ENCODE measurements at places on chromosomes 3 and 15.

DNA sequence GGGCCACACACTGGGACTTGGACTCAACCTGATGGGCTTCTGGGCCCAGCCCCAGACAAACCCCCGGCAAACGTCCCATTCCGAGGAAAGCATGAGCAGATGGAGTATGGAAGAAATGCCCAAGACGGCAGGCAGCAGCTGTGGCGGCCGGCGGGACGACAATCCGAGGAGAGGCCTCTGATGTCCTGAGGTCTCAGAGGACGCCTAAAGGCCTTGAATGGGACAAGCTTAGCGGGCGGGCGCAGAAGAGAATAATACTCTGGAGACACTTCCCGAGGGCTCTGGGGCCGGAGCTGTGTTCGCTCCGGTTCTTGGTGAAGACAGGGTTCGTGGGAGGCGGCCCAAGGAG is 482 bp upstream of the OGG1 start:
- DNase-seq: peak; percentile 80

DNA sequence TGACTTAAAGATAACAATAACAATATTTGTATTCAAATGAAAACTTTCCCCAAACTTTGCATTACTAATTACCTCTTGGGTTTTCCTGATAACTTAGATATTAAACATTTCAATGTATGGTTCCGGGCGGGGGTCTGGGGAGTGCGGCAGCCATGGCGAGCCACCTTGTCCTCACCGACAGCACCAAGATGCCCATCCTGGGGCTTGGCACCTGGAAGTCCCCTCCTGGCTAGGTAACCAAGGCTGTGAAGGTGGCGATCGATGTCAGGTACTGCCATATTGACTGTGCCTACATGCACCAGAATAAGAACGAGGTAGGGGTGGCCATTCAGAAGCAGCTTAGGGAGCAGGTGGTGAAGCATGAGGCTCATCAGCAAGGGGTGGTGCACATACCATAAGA is 478.7 kb downstream of the CNTN3 start:
- DNase-seq: no peak

GRCh38 chr15:41820791-41821423 is 7.0 kb upstream of the JMJD7 start:
- DNase-seq: no peak

- no peak for DNase-seq
These were observed 327.3 kb upstream of the GBE1 start for GRCh38 chr3:82088749-82089148.

DNA sequence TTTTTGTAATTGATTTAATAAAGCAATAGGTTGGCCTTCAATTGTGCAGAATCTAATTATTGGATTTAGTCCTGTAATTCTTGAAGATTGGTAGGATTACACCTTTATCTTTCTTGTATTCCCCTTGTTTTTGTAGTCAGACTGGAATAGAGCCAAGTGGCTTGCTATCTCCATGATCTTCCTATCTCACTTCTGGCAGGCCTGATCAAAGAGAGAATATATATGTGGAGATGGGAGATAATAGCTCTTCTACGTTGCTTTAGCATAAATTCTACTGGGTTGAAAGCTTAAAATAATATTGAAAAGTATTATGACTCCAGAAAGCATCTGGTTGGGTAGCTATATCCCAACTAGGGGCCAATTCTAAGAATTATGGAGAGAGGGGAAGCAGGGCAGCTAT is 16.9 kb upstream of the IFT57 start:
- DNase-seq: peak; percentile 58

DNA sequence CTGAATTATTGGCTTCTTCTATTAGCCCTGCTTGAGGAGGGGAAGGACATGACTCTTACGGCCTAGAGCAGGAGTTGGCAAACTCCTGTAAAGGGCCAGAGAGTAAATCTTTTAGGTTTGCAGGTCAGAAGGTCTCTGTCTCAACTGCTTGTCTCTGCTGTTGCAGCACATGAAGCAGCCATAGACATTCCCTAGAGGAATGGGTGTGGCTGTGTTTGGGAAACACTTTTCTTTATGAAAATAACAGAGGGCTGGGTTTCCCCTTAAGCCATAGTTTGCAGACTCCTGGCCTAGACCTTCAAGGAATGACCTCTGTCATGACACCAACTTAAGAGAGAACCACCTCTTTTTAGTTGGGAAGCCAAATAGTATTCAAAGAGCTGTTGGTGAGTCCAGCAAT is 10.3 kb downstream of the TRAK1 start:
- DNase-seq: no peak

DNA sequence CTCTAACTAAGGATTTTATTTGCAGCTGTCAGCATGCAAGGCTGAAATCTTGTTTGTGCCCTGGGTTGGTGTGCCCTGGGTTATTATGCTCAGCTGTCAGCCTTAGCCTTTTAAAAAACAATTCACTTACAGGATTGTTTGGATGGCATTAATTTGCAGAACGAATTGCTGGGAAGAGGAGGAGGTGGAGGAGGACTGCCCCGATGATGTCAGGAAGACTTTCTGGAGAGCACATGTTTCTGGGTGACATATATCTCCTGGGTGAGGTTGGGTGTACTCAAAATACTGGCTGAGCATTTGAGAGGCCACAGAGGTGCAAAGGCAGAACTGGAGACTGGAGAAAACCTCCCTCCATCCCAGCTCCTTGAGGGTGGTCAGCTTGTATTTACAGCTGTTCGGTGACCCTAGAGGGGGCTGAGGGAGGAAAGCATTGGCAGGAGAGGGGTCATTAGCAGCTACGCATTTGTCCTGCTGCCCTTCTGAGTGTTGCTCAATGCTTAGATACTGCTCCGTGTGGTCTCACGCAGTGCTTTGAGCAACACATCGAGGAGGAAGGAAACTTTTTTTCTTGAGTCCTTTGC is 59.8 kb upstream of the PSMD6 start:
- peak; percentile 75 for DNase-seq

GRCh38 chr15:28003302-28004037 is 95.6 kb downstream of the OCA2 start:
- no peak for DNase-seq

DNA sequence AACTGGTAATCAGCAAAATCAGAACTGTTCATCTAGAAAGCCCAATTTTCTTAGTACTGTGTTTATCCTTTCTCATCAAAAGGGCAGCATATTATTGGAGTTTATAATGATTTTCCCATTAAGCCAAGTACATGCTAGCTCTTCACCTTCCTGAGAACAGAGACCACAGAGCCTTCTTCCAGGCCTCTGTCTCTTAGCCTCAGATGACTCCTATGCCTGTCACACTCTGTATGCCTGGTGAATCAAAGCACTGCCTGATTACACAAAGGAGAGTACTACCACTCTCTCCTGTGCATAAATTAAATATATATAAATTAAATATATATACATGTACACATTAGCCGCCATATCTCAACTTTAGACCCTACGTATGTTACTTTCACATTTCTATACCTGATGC is 636.1 kb downstream of the NTRK3 start:
- DNase-seq: no peak

- DNase-seq: no peak
These were observed 70.8 kb downstream of the EFCAB12 start for GRCh38 chr3:129357616-129358015.

DNA sequence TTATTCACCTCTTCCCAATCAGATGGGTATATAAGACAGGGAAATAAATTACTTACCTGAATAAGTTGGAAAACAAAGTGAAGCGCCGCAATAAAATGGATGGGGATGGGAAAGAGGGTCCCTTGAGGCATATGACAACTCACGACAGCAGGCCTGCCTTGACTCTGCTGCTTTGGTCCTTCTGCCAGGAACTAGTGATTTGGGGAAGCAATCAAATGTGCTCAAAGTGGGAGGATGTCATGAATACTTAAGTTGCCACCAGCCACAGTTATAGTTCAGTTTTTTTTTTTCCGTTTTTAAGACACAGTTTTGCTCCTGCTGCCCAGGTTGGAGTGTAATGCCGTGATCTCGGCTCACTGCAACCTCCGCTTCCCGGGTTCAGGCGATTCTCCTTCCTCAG is 4.6 kb downstream of the PARL start:
- no peak for DNase-seq

GRCh38 chr15:20349774-20350498 is 191.7 kb downstream of the GOLGA6L6 start:
- no peak for DNase-seq

DNA sequence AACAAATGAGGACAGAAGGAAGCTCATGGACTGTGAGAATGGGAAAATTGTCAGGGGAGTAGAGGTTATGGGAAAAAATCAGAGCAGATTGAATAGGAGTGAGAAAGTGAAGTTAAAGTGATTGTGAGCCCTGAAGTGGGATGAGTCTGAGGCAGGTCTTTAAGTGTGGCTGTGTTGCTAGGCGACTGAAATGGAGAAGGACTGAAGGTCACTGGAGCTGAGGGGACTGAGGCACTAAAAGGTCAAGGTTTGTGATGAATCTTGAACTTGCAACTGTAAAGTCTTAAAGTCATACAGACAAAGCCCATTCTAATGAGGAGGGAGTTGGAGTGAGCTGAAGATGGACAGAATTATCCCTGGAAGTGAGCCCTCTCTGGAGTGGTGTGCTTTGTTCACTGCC is 518.9 kb downstream of the TUSC7 start:
- DNase-seq: no peak

DNA sequence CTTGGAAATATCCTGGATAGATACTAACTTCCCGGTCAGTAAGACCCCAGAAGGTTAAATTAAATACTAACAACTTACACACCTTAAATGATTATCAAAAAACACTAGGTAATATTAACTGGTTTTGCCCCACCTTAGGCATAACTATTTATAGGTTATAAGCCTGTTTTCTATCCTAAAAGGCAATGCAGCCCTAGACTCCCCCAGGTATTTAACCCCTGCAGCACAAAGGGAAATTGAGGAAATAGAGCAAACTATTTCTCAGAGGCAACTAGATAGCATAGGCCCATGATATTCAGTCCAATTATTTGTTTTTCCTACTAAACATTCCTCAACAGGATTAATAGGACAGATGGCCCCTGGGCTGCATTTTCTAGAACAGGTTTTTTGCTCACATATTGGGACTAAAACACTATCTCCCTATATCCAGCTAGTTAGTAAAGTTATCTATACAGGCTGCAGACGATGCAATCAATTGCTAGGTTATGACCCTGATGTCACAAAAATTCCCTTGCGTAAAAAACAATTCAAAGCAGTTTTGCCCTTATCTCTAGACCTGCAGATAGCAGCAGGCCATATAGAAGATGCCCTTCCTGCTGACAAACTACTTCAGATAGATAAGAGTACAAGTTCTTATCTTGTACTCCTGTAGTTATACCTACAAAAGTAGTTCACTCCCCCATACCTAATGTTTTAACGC is 221.3 kb downstream of the DTWD1 start:
- DNase-seq: no peak

- no peak for DNase-seq
These were observed 39.7 kb downstream of the NUDT16 start for GRCh38 chr3:131421301-131421700.

GRCh38 chr15:99368743-99369142 is 117.5 kb downstream of the LRRC28 start:
- DNase-seq: no peak

DNA sequence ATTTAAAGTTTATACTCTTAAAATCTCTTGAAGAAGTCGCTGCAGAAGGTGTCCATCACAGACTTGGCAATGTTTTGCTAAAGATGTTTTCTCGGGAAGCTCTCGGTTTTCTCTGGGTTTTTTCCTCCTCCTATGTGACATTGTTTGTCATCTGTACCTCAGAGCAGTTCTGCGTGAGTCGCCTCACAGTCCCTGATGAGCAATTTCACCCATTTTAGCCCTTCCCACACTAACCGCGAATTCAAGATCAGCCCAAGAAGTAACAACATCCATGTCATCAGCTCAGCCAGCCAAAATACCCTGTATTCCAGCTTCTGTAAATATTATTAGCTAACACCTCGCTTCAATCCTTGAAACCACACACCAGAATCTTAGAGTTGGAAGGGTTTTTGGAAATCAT is 224.3 kb upstream of the SETMAR start:
- no peak for DNase-seq

- DNase-seq: no peak
These were observed 1268.7 kb downstream of the SI start for GRCh38 chr3:163809540-163809993.

DNA sequence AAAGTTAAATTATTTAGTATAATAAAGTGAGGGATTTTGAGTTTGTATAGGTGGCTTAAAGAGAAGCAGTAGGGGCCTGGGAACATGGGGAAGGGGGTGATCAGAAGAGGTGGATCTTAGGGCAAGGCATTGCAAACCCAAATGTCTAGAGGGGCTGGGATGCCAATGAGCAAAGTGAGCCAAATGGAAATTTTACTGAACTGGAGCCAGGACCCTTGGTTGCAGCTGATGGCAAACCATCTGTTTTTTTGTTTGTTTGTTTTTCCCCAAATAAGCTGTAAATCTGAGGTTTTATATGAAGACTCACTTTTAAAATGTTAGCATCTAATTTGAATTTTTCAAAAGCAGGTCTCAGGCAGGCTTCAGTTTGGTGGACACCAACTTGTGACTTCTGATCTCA is 14.8 kb upstream of the PARP14 start:
- DNase-seq: peak; percentile 84

- DNase-seq: no peak
These were observed 3.9 kb downstream of the AEN start for GRCh38 chr15:88624971-88625490.

DNA sequence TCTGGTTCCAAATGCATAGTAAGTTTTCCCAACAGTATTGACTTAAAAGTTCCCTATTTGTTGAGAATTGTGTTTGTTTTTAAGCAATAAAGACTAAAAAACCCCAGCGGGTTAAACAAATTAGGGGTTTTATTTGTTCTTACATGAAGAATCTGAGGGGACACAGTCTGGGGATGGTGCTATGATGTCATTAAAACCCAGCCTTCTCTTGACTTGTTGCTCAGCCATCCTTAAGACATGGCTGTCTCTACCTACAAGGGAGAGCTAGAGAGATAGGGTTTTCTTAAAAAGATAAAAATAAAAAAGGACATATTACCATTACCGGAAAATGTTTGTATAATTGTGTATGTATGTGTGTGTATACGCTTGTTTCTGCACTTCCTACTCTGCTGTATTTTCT is 11.7 kb upstream of the ARL14 start:
- DNase-seq: no peak

DNA sequence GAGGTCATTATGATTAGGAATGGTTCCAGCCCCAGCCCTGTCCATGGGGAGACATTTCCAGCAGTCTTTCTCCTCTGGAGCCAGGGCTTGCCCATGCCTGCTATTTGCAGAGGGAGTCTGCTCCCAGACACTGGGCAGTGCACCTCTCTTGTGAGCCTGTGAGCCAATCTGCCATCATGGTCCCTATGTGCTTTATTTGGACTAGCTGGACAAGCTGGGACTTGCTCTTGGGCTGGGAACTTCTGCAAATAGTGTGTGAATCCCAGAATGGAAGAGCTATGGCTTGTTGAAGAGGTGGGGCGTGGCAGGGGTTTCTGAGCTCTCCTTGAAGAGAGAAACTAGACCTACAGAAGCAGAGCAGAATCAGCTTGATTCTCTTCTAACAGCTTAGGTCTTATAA is 53.7 kb upstream of the KY start:
- no peak for DNase-seq

DNA sequence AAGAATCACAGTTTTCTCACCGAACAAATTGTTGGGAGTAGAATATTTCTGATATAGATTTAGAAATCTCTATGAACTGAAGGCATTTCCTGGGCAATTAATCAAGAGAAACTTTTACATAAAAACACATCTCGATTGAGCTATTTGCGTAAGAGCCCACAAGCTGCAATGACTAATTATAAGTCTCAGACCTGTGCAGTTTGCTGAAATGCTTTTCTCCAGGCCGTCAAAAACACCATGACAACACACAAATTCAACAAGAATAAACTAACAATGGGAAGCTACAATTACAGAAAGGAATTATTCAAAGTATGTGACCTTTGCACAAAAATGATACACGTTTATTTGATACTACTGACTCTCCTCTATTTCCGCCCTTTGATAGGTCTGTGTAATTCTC is 481.2 kb upstream of the WNT5A start:
- no peak for DNase-seq

Data from NCI-H82 (cell line).